Stimulated activated CD4-positive, alpha-beta T cell treated with anti-CD3 and anti-CD28 coated beads, TNF-alpha, amount 100 ng/mL, for 48 hours (primary cell): ENCODE measurements at places on chromosomes 3 and 15.

- no peak for DNase-seq
Measured at GRCh38 chr3:87324609-87325008, 48.2 kb upstream of the POU1F1 start.

GRCh38 chr3:155407331-155407730 is 113.8 kb upstream of the STRIT1 start:
- no peak for DNase-seq

DNA sequence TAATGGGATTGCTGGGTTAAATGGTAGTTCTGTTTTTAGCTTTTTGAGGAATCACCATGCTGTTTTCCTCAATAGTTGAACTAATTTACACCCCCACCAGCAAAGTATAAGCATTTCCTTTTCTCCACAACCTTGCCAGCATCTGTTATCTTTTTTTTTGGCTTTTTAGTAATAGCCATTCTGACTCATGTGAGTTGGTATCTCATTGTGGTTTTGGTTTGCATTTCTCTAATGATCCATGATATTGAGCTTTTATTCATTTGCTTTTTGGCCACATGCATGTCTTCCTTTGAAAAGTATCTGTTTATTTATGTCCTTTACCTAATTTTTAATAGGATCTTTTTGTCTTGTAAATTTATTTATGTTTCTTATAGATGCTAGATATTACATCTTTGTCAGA is 288.2 kb downstream of the EPHA6 start:
- DNase-seq = no peak

GRCh38 chr3:180970931-180971330 is 18.6 kb downstream of the DNAJC19 start:
- no peak for DNase-seq

DNA sequence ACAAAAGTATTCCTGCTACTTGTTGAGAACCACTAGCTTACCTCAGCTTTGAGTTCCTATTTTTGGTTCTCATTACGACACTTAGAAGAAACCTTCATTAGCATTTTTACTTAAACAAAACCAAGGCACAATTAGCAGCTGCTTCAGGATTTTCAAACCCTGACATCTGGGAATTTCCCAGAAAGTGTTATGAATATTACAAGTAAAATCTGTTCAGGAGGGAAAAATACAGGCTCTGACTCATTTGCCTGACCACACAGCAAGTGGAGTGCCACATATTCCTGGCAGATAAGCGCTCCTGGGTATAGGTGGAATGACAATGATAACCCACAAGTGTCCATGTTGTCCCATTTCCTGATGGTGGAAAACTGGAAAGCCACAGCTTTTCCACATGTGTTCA is 10.3 kb upstream of the RFTN1 start:
- DNase-seq = no peak

- DNase-seq = no peak
Measured at GRCh38 chr3:143850877-143851276, 2.6 kb upstream of the SLC9A9 start.

DNA sequence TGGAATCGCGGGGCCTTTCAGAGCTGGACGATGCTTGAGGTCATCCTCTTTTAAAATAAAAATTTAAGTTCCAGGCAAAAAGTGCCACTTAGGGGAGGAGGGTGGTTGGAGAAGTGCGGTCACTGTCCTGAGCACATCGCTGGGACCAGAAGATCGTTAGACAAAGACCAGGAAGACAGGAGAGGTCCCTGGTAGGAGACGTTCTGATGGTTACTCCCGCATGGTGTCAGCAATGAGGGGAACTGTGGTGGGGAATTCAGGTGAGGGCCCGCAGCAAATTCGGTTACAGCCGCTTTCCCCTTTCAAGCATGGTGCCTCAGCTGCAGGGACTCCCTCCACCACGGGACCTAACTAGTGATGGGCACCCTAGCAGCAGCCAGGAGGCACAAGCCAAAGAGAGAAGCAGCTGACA is 1.0 kb upstream of the ISY1 start:
- DNase-seq = no peak

DNA sequence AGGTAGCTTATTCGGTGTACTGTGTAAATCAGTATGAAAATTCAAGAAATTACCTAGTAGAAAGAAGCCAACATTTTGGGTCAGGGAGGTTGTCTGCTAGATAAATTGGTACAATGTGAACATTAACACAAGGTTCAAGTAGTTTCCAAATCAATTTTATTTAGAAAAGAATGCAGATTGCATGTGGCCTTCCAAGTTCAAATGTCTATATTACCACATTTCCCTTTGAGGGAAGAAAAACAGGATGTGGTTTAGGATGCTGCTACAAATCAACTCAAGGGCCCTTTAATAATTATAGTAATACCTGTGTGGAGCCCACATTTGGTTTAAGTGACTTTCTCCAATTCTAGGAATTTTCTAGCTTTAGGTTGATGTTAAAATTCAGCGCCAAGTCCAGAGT is 57.5 kb downstream of the CADPS start:
- no peak for DNase-seq

DNA sequence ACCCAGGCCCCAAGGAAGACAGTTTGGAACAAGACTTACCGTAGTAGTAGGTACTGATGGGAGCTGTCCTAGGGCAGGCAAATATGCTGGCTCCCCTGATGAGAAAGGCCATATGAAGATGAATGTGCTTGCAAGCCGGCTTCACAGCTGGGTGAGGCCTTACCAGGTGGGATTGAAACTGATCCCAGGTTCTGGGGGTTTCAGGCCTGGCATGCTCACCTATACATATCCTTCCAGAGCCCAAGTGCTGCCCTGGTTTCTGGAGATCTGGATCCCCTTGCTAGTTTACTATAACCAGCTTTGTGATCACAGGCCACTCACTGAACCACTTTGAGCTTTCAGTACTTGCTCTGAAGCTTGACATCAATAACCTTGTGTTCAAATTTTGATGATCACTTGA is 274.3 kb downstream of the EPHB1 start:
- no peak for DNase-seq

DNA sequence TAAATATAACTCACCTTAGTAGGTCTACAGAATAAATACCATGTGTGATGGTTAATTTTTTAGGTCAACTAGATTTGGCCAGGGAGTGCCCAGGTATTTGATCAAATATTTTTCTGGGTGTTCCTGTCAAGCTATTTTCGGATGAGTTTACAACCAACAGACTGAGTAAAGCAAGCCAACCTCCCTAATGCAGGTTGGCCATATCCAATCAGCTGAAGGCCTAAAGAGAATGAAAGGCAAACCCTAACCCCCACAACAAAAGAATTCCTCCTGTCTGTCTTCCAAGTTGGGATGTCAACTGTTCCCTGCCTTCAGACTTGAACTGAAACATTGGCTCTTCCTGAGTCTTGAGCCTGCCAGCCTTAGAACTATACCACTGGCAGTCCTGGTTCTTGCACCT is 28.6 kb downstream of the TASOR start:
- no peak for DNase-seq

- peak; percentile 28 for DNase-seq
Measured at GRCh38 chr3:169945313-169945712, 21.3 kb upstream of the SEC62 start.
